ENCODE measurements at places on chromosomes 4 and X.

GRCh38 chrX:19639056-19639455 lies 123.7 kb upstream of the MAP3K15 start:
- DNase-seq: no peak

DNA sequence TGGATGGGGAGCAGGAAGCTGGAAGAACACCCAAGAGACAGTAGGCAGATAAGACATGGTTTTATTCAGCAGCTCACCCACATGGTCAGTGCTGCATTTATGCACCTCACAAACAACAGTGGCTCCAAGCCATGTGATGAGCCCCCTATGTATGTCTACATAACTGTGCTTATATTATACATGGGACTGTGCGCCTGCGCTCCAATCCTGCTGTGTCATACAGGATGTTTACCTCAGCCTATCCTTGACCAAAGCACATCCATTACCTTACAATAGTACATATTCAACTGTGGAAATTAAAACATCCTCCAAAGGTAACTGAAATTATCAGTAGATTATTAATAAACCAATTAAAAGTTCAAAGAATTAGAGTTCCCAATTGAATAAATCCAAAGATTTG lies 44.1 kb upstream of the SGMS2 start:
- no peak for DNase-seq

- DNase-seq: no peak
Measured at GRCh38 chr4:109207061-109207460, 95.4 kb downstream of the COL25A1 start.

GRCh38 chr4:169945636-169946035 lies 80.6 kb downstream of the MFAP3L start:
- no peak for DNase-seq

DNA sequence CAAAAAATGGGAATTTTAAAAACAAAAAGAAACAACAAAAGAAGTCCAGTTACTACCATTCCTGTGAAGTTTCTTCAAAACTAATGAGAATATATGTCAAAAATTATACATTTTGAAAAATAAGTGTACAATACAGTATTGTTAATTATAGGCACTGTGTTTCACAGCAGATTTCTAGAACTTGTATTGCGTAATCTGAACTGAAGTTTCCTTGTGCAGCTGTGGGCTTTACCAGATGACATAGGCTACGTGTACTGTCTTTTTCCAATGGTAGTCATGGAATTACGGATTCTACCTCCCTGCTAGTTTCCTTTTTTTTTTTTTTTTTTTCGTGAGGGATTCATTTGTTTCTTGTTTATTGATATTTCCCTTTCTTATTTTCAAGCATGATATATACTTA lies 113.8 kb upstream of the GABRA2 start:
- no peak for DNase-seq

Data from activated B cell treated with CpG ODN at 0.5 μM for 24 hours (primary cell).